ENCODE measurements at places on chromosomes 2 and 18.

DNA sequence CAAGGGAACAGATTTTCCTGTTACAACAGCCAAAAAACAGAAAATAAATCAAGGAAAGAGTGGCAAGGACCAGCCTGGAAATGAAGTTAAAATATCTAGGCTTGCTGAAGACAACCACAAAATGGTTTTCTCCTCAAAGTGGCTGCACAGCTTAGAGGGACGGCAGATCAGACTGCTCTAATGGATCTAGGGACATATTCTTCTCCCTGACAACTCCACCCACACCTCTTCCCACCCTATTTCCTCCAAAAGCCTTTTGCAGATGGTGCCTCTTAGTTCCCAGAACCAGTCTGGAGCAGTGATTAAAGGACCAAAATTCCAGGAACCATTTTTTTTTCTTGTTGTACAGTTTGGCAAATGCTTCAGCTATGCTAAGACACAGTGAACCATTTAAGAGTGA is 220.2 kb upstream of the SIX2 start:
- no peak for DNase-seq

GRCh38 chr2:205967391-205968075 is 118.4 kb downstream of the INO80D start:
- no peak for DNase-seq

DNA sequence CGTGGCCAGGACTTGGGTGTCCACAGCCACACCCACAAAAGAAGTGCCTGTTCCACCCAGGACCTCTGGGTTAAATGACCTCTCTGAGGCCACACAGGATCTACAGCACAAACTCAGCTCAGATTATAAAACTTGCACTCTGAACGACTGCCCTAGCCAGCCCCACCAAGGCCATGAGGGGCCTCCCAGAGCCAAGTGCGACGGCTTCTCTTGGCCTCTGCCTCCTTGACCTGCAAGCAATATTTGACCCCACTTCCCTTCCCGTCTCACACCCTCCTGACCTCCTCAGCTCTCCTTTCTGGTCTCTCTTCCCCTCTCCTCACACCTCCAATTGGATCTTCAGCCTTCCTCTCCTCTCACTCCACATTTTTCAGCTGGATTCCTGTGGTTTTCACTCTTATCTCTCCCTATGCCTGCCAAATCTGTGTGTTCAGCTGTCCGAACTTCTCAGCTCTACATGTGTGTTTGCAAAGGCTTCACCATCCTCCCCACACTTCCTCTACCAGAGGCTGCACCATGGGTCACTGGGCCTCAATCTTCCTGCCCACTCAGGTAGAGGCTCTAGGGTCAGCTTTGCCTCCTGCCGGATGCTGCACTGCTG is 25.3 kb upstream of the STEAP3 start:
- DNase-seq: no peak

GRCh38 chr18:75227535-75228296 is 17.1 kb downstream of the TSHZ1 start:
- DNase-seq: no peak

DNA sequence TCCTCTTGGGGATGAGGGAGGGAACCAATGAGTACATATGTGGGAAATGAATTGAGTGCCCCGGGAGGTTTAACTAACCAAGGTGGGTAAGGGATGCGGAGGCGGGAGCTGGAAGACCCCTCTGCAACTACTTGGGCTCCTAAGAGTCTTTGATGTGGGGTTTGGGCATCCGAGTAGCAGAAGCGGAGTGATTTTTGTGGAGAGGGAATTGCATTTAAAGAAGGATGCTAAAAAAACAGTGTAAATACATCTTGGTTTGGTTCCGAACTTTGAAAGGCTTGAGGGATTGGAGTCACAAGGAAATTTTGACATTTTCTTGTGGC is 215.7 kb downstream of the MCFD2 start:
- no peak for DNase-seq

- DNase-seq: no peak
These were observed 26.0 kb downstream of the ABCB11 start for GRCh38 chr2:169005080-169005598.

DNA sequence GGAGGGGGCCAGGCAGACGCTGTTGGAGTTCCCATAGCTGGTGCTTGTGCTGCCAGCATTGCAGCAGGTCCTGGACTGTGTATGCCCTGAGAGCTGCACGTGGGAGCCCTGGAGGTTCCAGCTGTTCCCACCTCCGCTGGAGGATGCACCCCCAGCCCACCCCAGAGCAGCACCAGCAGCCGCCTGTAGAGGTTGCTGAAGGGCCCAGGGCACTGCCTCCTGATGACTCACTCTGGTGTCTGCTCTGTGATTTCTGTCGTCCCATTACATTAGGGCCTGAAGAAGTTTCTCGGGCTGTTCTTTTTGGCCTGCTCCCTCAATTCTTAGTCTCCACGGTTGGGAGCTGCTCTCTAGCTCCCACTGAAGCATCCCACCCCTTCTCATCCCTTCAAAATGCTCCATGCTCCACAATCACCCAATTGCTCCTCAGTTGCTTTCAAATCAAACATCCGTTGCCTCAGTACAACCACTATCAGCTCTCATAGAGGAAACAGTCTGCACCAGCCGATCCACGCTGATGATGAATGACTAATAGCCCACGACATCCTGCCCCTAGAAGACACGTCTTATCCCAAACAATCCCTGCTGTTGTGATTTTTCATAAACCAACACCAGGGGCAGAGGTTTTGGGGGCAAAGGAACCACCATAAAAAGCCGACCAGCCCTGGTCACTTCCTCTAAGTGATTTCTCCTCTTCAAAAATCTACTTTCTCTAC is 65.2 kb upstream of the RNF152 start:
- no peak for DNase-seq

GRCh38 chr2:17226941-17227490 is 291.2 kb downstream of the RAD51AP2 start:
- no peak for DNase-seq

DNA sequence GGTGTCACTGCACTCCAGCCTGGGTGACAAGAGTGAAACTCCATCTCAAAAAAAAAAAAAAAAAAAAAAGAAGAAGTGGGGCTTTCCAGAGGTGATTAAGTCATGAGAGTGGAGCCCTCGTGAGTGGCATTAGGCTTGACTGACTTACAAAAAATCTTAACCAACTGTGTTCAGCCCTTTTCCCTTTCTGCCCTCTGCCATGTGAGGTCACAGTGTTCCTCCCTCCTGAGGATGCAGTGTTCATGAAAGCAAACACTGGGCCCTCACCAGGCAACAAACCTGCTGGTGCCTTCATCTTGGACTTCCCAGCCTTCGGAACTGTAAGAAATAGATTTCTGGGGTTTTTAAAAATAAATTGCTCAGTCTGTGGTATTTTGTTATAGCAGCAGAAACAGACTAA is 37.0 kb upstream of the METTL21A start:
- no peak for DNase-seq

GRCh38 chr2:134312482-134312881 is 58.6 kb downstream of the MGAT5 start:
- DNase-seq: no peak

DNA sequence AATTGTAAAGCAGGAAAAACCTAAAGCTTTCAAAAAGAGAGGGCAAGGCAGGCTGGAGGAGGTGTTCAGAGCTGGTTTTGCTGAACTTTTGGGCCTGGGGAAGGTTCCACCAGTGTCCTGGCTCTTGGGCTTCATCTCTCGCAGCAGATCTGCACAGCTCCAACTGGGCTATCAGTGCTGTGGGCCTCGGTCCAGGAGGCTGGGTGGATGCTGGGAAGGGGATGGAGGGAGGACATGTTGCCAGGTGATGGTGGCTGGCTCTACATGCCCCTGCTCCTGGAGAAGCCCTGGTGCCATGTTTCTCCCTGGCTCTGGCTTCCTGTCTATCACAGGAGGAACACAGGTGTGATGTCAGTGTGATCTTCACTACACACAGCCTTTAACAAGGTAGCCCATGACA is 187.1 kb downstream of the SH3RF3 start:
- DNase-seq: no peak

GRCh38 chr18:72555101-72555500 is 11.0 kb upstream of the CBLN2 start:
- no peak for DNase-seq

DNA sequence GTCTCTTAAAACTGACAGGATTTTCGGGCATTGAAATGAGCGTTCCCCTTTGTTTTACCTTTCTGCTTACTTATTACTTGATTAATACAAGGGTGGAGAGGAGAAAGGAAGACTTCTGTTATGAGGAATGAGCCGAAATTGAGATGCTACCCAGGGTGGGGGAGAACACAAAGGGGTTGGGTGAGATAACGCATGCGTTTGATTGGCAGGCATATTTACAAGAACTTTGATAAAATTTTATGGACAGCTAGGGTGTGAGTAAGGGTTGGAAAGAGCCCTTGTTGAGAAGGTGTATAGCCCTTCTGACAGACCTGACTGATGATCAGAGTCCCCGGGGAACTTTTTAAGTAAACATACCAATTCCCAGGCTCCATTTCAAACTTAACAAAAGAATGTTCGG is 1.8 kb downstream of the RNF138 start:
- peak; percentile 24 for DNase-seq

DNA sequence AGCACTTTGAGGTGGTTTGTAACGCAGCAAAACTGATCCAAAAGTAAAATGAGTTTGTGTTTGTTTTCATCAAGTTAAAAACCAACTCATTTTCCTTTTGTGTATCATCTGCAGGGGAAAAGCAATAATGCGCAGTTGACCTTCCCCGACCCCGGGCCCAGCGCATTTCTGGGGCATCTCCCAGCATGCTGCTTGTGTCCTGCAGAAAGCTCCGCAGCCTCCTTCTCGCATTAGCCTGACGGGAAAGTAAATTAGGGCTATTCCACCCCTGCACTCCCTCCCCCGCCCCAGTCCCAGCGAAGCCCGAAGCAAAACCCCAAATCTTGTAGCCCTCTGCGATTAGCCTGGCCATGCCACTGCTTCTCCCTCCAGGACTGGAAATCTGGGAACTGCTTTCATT is 82.0 kb upstream of the PPM1B start:
- no peak for DNase-seq

GRCh38 chr2:86025976-86026743 is 79.5 kb downstream of the POLR1A start:
- DNase-seq: no peak

- no peak for DNase-seq
These were observed 68.3 kb upstream of the ZNF521 start for GRCh38 chr18:25420077-25420825.

- DNase-seq: no peak
These were observed 68.9 kb downstream of the BIRC6 start for GRCh38 chr2:32425719-32426141.

DNA sequence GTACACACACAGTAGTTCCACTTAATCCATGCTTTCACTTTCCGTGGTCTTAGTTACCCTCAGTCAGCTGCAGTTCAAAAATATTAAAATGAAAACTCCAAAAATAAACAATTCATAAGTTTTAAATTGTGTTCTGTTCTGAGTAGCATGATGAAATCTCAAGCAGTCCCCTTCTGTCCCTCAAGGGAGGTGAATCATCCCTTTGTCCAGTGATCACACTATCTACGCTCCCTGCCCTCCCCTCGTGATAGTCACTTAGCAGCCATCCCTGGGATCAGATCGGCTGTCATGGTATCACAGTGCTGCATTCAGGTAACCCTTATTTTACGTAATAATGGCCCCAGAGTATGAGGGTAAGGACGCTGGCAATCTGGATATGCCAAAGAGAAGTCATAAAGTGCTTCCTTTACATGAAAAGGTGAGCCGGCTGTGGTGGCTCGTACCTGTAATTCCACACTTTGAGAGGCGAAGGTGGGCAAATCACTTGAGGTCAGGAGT is 5.8 kb upstream of the RTN4 start:
- no peak for DNase-seq

DNA sequence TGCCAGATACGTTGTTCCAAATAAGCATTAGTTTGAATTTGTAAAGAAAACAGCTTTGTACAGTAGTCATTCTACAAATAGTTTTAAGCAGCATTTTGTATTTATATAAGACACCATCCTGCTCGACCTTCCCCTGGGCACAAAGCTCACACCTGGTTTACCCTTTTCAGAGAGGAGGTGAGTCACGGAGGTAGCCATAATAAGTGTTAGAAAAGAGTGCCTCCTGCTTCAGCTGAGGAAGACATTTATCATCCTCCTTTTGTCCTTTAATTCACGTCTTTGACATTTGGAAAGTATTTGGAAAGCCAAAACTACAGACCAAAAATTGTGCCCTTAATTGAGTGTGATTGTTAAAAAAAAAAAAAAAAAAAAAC is 6.8 kb downstream of the RAB12 start:
- no peak for DNase-seq

GRCh38 chr2:42914314-42914713 is 121.9 kb upstream of the HAAO start:
- DNase-seq: no peak

DNA sequence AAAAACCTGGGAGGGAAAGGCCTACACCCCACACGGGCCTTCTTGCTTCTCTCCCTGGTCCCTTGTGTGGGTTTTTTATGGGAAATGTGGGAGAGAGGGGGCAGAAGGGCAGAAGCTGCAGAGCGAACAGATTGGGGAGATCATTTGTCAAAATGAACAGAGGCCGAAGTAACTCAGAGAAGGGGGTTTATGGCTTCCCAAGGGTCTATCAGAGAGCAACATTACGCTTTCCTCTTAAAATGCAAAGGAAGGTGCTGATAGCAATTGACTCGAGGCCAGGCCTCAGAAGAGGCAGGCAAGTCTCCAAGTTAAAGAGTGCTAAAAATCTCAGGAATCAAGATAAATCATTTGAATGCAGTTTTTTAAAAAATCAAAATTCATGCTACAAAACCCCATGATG is 101.5 kb downstream of the SGPP2 start:
- DNase-seq: no peak

DNA sequence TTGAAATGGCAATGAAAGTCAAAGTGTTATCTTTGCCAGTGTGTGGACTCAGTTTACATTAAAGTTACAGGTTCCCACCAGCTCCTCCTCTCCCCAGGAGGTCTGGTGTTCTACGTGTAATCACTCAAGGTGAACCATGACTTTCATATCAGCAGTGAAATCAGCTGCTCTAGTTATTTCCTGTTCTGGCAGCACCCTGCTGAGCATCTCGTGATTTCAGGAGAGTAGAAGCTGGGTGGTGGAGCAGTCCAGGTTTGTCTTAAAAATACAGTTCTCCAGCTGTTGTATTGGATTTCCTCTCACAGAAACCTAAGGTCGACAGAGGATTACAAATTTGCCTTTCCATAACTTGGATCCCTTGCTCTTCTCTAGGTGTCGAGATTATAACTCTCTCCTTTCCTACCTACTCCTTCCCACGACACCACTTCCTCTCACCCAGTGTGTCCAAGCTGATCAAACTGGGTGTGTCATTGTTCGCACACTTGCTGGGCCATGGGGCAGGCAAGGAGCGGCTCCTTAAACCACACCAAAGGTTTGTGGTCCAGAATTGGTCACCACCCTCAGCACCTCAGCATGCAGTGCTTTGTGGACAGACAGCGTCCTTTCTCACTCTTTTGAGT is 13.0 kb upstream of the ARHGAP25 start:
- DNase-seq: no peak

- DNase-seq: peak; percentile 49
These were observed 20.4 kb upstream of the BCL2 start for GRCh38 chr18:63339920-63340484.
